ENCODE measurements at places on chromosomes 7 and 10.

- DNase-seq: no peak
Observed at GRCh38 chr10:75451831-75452230, 20.4 kb downstream of the LRMDA start.

GRCh38 chr7:107453388-107453787 is 16.5 kb upstream of the GPR22 start:
- no peak for DNase-seq

GRCh38 chr7:22700559-22701002 is 26.4 kb upstream of the IL6 start:
- no peak for DNase-seq

- DNase-seq: no peak
Observed at GRCh38 chr7:143352531-143353002, 9.9 kb downstream of the FAM131B start.

- DNase-seq: no peak
Observed at GRCh38 chr7:7323352-7323751, 141.0 kb downstream of the C1GALT1 start.

- DNase-seq: no peak
Observed at GRCh38 chr10:133393401-133394063, 425 bp upstream of the MTG1 start.

GRCh38 chr10:132845780-132846595 is 60.0 kb upstream of the NKX6-2 start:
- no peak for DNase-seq

DNA sequence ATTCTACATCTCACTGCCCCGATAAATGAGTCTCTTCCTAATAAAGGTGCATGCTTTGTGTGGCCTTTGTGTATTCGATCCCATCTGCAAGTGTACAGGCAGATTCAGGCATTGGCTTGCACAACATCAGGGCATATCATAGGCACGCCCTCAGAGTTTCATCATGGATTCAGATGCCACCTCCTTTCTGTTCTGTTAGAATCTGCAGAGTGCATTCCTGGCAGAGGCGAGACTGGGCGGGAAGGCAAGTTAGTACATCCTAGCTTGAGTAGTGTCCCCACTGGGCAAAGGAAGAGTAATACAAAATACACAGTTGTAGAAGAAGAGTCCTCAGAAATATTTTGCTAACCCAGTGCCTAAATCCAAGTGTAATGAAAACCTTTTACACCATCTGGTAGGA is 346.5 kb upstream of the GALNT17 start:
- DNase-seq: no peak

- DNase-seq: no peak
Observed at GRCh38 chr7:74479066-74479781, 25.5 kb downstream of the GTF2IRD1 start.

DNA sequence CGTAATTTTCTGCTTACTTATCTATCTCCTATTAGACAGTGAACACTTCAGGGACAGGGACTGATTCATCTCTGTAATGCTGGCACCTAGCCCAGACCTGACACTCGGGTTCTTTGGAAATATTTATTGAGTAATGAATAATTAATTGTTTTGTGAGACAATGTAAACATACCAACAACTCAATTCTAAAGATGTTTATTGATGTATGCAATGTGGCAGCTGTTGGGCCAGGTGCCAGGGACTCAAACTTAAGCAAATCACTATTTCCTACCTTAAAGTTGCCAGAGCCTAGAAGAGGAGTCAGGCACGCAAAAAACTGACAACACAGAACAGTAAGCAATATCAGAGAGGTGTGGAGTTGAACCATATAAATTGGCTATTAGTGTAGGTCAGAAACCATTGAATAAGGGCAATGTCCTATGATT is 63.6 kb upstream of the BMPER start:
- DNase-seq: no peak

- no peak for DNase-seq
Observed at GRCh38 chr10:10847387-10847786, 170.3 kb upstream of the CELF2 start.

DNA sequence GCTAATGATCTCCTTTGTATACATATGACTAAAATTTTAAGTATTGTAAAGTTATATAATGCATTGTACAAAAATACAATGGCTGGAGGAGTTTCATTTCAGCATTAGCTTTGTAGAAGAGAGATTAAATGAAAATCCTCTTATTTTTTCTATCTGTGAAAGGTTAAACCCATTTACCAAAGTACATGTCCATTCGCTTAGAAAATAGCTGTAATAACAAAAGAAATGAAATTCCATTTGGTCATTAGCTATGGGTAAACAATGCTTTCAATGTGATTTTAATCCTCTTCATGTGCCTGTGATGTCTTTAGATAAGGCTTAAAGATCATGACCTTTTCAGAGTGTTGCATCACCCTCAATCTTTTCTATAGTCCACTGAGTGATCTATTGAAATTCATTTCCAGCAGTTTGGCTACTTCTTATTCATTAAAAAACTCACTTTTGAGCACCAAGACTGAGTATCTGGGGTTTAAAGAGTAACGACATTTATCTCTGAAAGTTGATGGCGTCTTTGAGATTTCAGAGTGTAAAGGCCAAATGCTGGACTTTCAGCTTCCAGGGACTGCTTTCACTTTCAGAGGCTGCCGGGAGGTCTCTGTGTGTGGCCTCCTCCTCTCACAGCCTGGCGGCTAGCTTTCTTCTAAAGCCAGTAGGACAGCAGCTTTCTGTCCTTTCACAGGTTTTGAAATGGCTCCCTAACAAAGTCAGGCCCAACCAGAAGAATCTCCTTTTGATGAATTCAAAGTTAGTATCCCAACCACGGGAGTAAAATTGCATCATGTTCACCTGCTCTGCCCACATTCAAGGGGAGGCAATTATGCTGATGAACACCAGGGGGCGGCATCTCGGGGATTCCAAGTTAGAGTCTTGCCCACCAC is 701.4 kb upstream of the COBL start:
- DNase-seq: no peak

GRCh38 chr7:130366564-130366963 is 13.7 kb upstream of the CPA1 start:
- DNase-seq: no peak

GRCh38 chr7:155787171-155787851 is 25.0 kb downstream of the SHH start:
- no peak for DNase-seq

DNA sequence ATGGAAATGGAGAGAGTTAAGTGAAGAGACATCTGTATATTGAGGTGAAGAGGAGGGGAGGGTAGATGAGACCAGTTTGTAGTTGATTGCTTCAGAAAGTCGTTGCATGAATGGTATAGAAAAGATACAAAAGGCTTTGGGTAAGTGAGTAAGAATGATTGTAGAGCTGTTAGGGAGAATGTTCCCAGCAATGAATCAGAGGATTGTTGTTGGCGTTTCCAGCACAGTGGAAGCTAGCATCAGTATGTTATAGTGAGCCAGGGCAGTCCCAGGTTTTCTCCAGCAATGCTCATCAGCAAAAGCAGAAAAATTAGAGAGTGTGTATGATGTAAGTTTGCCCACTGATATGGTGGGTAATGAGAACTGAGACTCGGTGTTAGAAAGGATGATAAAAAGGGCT is 15.4 kb upstream of the CDK6 start:
- DNase-seq: no peak

GRCh38 chr10:119265691-119266090 is 58.3 kb downstream of the GRK5 start:
- no peak for DNase-seq

DNA sequence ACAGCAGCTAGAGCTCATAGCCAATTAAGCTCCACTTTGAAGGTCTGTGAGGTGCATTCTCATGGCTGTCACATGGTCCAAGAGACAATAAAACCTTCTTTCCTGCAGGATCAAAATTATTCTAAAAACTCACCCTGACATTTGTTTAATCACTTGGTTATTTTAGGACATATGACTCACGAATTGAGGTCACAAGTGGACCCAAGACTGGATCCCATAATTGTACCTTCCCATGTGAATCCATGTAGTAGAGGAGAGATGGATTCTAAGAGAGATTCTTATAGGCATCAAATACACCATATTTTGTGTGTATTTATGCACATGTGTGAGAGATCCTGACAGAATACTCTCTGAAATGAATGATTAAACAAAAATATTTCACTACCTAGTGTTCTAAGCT is 18.1 kb downstream of the POLR1F start:
- no peak for DNase-seq

DNA sequence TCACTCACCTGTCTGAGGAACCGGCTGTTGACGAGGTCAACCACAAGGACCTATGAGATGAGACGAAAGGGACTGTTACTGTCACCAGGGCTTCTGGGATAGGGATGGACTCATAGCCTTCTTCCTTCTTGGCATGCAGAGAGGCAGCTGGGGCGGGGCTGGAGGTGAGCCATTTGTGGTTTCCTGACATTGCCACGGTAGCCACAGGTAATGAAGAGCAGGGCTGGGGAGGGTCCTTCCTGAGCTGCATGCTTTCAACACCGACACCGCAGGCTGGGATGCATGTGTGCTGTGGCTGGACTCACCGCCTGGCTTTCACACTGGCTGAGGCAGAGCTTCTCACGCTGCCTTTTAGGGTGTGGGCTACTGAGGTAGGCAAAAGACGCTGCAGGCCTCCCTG is 46.4 kb upstream of the MKRN1 start:
- DNase-seq: peak; percentile 8

DNA sequence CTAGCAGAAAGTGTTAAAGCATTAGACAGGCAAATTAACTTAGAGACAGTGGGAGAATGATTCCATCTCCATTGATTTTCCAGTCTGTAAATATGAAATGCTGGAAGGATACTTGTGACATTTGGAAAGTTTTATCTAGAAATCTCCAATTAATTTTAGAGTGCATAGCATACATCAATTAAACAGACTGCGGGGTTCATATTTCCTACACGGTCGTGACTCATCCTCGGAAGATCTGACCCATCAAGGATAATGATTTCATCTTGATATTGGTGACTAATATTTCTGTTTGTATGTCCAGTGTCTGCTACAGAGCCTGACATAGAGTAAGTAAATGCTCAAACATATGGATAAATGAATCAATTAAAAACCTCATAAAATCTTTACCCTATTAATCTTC is 474.9 kb downstream of the KCNMA1 start:
- DNase-seq: no peak

DNA sequence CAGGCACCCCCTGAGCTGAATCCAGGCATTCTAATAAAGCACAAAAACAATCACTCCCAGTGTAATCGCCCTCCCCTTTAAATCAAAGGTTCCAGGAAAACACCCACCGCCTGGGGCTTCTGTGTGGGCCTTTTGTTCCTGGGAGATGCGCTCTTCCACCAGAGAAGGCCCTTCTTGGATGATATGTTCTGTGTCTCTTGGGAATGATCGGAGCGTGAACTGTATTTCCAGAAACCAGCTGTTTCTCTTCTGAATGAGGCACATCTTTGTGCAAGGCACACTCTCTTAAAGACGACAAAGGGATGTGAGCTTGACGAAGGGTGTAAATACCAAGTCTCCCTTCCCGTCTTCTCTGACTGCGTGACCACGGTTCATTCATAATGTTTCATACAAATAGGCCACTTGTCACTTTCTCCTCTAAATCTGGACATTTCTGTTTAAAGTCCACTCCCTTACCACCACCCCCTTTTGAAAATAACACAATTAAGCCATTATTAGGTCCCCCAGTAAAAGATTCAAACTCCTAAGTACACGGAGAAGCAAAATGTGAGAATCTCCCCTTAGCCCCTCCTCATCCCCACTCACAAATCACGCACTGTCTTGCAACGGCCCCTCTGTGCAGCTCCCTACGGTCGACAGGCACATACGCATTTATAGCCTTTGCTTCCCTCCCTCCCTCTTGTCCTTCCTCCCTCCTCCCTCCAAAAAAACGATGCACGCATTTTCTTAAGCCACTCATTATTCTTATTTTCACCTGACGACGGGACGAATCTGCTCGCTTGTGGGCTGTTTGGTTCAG is 45.6 kb upstream of the ENO4 start:
- DNase-seq: no peak

DNA sequence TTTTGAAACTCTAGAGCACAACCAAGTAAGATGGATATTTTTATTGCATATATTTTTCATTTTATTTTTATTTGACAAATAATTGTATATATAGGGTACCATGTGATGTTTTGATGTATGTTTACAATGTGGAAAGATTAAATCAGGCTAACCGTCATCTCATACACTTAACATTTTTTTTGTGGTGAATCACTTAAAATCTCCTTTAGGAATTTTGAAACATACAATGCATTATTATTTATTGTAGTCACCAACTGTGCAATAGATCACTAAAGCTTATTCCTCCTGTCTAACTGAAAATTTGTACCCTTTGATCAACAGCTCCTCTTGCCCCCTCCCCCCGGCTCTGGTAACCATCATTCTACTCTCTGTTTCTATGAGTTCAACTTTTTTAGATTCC is 77.2 kb downstream of the DNAH11 start:
- DNase-seq: no peak

DNA sequence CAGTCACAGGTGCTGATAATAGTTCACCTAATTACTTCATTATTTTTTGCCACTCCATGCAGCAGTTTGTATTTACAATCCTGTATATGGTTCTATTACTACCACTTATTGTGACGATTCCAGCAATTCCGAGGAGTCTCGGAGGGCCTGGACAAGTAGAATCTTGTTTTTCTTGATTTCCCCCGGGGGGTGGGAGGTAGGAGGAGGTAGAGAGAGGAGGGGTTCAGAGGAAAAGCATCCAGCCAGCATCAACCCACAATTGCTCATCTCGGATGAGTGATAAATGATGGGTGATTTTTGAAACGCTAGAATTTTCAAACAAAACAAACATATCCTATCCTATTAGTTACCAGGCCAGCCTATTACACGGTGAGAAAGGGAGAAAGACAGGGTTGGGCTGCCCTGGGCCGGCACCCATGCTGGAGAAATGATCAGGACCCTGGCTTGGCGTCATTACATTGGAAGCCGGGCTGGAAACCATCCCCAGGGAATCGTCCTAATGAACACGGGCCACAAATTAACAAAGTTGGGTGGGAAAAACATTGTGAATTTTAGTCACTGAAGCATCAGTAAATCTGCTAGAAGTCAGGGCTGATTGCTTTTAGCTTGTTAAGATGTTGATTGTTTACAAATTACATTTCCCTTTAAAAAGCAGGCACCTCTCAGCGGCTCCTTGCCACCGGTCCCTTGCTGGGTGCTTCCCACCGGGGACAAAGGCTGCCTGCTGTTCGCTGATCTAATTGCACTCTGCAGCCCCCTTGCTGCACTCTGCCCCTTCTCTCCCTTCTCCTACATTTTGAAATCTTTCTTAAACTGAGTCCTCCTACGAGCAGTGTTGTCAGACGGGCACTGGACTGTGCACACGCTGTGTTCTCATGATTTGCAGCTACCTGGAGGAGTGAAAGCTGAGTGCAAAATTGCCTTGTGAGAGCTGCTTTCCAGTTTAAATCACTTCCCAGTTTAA is 95.5 kb downstream of the FAM204A start:
- no peak for DNase-seq

- DNase-seq: no peak
Observed at GRCh38 chr7:150982351-150982750, 4.2 kb upstream of the KCNH2 start.
